ENCODE measurements at places on chromosomes 2 and 18.

DNA sequence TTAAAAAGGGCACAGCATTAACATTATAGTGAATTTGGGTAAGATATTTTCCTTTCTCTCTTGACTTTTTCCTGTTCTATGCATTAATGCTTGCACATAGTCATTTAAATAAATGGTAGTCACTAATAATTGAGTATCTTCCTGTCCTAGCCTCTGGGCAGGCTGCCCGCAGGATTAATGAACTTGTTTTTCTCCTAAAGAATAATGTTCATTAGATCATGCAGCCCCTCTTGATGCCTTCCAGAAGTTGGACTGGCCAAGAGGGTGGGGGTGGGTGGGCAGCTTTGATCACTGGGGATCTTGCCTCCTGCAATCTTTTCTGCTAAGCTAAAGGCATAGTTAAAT is 514.5 kb upstream of the CDH2 start:
- DNase-seq = no peak

DNA sequence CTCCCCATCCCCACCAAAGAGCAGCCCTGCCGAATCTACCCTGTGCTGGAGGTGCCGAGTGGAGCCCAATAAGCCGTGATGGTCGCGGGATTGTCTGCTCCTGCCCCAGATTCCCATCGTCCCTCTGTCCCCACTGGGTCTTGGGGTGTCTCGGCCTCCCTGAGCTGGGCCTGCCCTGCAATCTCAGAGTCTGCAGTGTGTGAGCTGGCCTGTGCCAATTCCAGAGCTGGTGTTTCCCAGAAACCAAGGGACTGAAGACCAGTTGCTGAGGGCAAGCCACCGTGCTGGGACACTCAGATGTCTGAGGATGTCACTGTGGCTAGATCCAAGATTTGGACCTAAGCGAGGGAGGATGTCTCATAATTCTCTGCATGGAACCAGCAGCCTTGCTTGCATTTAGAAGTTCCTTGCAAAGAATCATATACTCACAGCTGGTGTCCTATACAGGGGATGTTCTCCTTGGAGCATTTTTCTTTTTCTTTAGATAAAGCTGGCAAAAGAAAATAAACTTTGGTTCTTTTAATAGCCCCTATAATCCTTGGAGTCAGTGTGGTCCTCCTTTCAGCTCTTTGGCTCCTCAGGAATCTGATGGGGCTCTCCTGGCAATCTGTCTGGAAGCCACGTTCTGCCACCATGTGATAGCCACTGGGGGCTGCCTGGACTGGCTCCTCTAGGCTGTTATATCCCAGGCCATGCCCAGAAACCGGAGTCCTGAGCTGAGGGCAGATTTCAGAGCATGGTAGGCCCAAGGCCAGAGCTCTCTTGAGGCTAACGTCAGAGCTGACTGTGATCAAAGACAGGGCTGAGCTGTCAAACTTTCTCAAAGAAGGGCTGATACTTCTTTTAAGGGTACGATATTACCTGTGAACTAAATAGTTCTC is 140.1 kb upstream of the HAAO start:
- DNase-seq = no peak

DNA sequence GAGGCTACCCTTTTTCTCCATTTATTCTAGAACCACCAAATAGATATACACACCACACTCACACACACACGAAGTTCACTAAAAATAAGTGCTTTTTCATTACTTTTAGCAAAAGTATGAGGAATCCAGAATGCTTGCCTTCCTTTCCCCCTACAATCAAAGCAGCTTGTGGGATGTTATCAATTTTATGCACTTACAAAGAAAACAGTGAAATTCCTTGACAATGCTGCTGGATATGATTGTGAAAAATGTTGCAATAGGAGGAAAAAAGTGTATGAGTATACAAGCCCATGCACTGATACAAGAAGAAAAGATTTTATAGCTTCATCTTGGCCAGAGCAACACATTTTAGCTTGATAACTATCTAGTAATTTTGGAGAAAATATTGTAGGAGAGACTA is 269.2 kb downstream of the XIRP2 start:
- no peak for DNase-seq

- no peak for DNase-seq
Measured at GRCh38 chr2:98541489-98541888, 66.8 kb downstream of the COA5 start.

DNA sequence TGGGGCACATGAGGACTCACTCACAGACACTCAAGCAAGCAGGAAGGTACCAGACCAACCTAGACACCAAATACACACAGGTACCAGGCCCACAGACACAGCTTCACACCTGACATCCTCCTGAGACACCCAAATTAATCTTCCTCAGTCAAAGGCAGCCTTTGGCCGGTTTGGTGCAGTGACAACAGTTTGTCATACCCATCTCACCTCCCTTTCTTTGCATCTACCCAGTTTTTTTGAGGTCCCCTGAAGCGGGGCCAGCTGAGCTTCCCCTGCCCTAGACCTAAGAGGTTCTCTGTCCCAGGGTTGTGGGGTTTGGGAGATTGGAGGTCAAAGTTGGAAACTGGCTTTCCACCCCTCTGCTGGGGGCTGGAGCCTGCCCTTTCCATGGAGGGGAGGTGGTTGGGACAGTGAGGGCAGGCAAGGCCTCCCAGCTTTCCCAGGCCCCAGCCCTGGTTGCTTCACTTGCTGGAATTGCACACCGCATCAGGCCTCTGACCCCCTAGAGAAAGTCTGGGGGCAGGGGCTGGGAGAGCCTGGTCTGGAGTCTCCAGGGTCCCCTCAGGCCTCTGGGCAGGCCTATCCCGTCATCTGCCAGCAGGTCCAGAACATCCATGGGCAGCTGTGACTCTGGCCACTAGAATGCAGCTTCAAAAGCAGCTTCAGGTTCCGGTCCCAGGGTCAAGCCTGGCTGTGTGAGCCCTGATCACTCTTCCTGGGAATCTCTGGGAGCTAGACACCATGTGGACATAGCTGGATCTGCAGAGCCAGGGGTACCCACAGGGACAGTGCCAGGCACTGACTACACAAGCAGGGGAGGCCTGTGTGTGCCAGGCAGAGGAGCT is 12.5 kb upstream of the TEX261 start:
- DNase-seq = no peak

- no peak for DNase-seq
Measured at GRCh38 chr18:28794459-28795245, 617.7 kb upstream of the CDH2 start.

DNA sequence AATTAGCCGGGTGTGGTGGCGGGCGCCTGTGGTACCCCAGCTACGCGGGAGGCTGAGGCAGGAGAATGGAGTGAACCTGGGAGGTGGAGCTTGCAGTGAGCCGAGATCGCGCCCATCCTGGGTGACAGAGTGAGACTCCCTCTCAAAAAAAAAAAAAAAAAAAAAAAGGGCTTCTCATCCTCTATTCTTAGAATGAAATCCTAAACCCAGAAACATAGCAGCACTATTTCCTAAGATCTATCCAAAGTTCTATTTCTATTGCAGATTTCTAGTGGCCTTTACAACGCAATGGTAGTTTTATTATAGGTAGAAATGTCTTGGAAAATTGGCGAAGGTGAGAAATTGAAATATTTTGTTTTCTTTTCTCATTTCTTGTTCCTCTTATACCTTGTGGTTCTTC is 501.0 kb upstream of the SETBP1 start:
- no peak for DNase-seq

- no peak for DNase-seq
Measured at GRCh38 chr2:229582151-229582550, 132.2 kb downstream of the DNER start.

DNA sequence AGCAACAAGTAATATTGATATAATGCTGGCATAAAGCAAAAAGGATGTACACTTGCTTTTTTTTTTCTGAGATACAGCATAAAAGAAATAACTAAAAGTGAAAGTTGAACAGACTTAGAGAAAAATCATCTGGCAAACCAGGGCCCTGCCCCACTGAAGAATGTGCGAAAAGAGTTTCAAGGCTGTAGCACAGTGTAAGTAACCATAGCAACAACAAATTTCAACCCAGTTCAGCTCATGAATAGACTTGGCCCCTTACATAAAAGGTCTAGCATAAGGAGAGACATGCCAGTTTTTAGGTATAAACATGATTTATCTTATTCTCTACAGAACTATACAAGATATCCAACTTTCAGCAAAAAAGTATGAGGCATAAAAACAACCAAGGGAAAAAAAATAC is 113.7 kb upstream of the GYPC start:
- no peak for DNase-seq

- no peak for DNase-seq
Measured at GRCh38 chr2:119862127-119862889, 102.6 kb downstream of the PTPN4 start.

DNA sequence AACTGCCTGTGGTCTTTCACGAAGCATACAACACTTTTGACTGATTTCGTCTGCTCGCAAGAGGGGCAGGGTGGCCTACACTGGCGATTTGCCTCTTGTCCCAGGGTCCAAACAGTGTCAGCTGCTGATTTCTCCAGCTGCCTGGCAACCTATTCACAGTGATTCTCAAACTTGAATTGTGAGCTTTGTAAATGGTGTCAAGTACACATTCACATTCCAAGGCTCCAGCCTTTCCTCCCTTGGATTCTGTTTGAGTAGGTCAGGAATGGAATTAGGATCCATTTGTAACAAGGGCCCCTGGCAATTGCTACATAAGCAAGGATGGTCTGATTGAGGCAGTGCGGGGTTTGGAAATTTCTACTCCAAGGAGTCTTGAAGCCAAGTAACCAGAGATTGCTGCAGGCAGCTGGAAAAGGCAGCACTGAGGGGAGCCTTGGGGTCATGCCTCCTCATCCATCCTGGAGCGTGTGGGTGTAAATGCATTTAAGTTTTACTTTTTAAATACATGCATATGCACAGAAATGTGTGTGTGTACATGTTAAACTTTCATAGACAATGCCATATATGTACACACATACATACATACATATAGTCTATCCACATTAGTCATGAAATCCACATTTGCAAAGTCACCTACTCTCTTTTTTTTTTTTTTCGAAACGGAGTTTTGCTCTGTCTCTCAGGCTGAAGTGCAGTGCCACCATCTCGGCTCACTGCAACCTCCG is 86.8 kb upstream of the UXS1 start:
- no peak for DNase-seq

- DNase-seq = no peak
Measured at GRCh38 chr2:128179461-128179755, 88.4 kb downstream of the UGGT1 start.

- no peak for DNase-seq
Measured at GRCh38 chr2:72147303-72147971, at the start of gene CYP26B1. Gene CYP26B1 (minus strand): TSS chr2:72147862. CDS start chr2:72147834, 28 bp downstream.

- DNase-seq = no peak
Measured at GRCh38 chr2:198905881-198906612, 551.7 kb downstream of the SATB2 start.

DNA sequence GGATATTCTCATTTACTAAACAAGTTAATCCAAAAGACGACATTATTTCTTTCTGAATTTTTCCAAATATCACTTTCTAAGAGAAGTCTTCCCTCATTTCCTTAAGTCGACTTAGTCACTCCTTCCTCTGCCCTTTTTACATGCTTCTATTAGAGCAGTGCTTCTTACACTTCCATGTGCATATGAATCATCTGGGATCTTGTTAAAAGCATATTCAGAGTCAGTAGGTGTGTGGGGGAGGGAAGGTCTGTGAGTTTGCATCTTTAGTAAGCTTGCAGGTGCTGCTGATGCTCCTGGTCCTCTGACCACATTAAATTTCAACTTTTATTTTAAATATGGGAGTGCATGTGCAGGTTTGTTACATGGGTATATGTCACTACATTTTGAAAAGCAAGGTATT is 582.6 kb downstream of the NRXN1 start:
- no peak for DNase-seq

GRCh38 chr18:7567474-7568425 is 634 bp downstream of the PTPRM start:
- DNase-seq = no peak

- no peak for DNase-seq
Measured at GRCh38 chr2:130372833-130373807, 17.3 kb downstream of the PTPN18 start.

DNA sequence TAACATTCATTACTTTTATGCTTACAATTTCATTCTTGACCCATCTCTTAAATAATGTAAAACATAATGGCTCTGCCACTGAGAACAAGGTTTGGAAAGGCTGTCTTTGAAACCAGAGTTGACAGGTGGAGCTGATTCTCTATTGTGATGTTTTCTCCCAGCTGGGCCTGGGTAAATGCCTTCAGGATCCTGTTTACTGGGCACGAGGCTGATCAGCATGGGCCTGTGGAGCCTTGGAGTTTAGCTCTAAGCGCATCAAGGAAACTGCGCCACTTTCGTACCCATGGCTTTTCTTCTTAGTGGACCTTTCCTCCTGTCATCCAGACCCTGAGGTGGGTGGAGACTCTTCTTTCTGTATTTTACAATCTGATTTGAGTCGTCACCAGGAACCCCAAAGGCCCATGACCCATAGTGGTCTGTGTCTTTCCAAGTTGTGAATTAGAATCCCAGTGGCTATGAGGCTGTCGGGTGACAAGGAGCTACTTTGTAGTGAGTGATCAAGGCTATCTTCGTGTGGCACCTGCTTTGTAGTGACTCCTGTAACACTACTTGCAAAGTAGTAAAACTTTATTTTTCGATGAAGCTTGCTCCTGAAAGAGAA is 123.1 kb downstream of the LPIN1 start:
- no peak for DNase-seq

- no peak for DNase-seq
Measured at GRCh38 chr18:79487183-79487800, 91.6 kb downstream of the NFATC1 start.

GRCh38 chr2:10028988-10029874 is 14.1 kb upstream of the KLF11 start:
- no peak for DNase-seq

DNA sequence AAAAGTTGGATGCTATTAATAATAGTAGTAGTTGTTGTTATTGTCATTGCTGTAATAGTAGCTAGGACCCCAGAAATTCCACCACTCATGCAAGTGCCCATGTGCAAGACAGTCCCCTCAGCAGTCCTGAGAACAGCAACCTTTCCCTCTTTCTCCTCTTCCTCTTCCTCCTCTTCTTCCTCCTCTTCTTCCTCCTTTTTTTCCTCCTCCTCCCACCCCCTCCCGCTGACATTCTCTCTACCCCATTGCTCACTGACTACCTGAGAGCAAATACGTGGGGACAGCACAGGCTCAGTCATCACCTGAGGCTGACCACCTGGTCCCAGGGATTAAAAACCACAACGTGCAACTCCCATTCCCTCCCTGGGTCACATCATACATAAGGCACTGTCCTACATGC is 41.8 kb downstream of the SMAD7 start:
- no peak for DNase-seq

DNA sequence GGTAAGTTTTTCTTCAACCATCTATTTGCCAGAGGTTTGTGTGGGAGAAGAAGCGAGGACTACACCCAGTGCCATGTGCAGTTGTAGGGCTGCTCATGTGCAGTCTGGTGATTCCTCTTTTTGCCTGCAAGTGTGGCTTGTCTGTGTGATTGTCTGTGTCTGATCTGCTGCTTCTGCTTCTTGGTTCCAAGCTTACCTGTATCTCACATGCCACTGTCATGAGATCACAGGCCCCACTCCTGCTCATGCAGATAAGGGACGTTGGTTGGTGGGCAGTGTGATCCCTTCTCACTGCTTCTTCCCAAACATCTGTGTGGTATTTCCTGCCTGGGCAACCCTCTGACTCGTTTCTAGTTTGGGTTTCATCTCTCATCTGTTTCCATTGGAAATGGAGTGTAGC is 27.1 kb downstream of the RRM2 start:
- no peak for DNase-seq

GRCh38 chr2:108640731-108641130 is 78.6 kb upstream of the RANBP2 start:
- DNase-seq = no peak
